Urinary bladder (tissue), 4 donors: ENCODE measurements at places on chromosomes 12 and 14. TPM values are rescaled to one million over a fixed set of nuclear protein-coding genes. Genes with fewer than 3 reads are reported as not detected.

CRACR2A gene
- 1.5 TPM for polyA plus RNA-seq

ADCY6 gene
- polyA plus RNA-seq: 23.9 TPM

FOXN4 gene
- polyA plus RNA-seq: not detected

SIX1 gene
- polyA plus RNA-seq: 0.52 TPM

SOCS2 gene
- 67.9 TPM for polyA plus RNA-seq

SCN8A gene
- 0.23 TPM for polyA plus RNA-seq
